Esophagus squamous epithelium (tissue), 5 donors: ENCODE measurements at places on chromosomes 12 and 14. TPM values are rescaled to one million over a fixed set of nuclear protein-coding genes. Genes with fewer than 3 reads are reported as not detected.
A peak's percentile ranks its signal among the peaks of the same experiment; 100 is the strongest.

BCL11B gene
- total RNA-seq: 12.0 TPM

ACOT6 gene
- total RNA-seq: not detected

B4GALNT3 gene
- total RNA-seq: 45.3 TPM

GNB3 gene
- not detected for total RNA-seq

LRFN5 gene
- 0.13 TPM for total RNA-seq

GRCh38 chr12:15963271-15963670 is 52.1 kb downstream of the DERA start:
- H3K36me3 ChIP-seq: peaks cover 4% of the 10 kb centered on the region
- no peaks in the 10 kb centered on the region for H3K27me3 ChIP-seq
- H3K4me1 ChIP-seq: peaks cover 4% of the 10 kb centered on the region

DNA sequence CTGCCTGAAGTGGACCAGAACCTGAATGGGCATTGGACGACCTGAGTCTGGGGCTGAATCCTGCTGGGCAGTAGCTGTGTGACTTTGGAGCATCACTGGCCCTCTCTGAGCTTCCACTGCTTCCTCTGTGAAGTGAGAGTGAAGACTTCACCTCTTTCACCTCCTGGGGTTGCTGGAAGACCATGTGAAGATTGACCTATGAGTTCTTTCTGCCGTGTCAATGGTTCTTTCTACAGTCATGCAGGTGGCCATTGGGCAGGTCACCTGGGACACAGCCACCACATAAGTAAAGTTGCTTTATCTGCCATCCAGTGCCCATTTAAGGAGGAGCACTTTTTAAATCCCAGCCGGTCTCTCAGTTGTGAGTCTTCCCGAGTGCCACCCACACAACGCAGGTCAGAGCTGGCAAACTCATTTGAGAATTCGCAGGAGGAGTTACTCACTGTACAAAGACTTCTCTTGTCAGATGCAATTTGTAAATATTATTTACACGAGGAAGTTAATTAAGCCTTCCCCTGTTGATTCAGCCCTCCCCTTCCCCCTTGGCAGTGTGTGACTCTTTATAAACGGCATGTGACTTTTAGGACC is 74.8 kb upstream of the TCL1B start:
- DNase-seq: no peak
- no peak overlapping the region for H3K27ac ChIP-seq
- no peaks in the 10 kb centered on the region for H3K27me3 ChIP-seq
- no peaks in the 10 kb centered on the region for H3K36me3 ChIP-seq

DNA sequence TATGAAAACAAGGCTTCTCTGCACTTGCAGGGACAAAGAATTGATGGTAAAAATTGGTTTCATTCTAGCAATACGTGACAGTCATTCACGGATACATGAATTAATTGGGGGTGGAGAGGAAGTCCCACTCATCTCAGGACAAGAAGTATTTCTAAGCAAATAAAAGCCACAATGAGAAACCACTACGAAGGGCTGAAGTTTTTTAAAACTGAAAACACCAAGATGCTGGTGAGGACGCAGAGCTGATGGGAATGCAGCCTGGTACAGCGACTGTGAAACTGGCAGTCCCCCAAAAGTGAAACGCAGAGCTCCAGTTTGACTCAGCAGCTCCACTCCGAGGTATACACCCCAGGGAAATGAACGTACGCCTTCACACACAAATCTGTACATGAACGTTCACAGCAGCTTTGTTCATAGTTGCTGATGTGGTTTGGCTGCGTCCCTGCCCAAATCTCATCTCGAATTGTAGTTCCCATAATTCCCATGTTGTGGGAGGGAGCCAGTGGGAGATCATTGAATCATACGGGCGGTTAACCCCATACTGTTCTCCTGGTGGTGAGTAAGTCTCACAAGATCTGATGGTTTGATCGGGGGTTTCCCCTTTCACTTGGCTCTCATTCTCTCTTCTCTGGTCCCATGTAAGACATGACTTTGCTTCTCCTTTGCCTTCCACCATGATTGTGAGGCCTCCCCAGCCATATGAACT is 89.0 kb downstream of the SCARB1 start:
- DNase-seq: no peak
- no peaks in the 10 kb centered on the region for H3K27me3 ChIP-seq
- peaks cover 14% of the 10 kb centered on the region for H3K4me1 ChIP-seq
- H3K4me3 ChIP-seq: peak overlapping the region; percentile 49
- peak overlapping the region; percentile 16 for H3K27ac ChIP-seq
- H3K36me3 ChIP-seq: no peaks in the 10 kb centered on the region

GRCh38 chr14:77040741-77041653 is 12.5 kb upstream of the IRF2BPL start:
- peak overlapping the region; percentile 100 for H3K27ac ChIP-seq
- peaks cover 86% of the 10 kb centered on the region for H3K4me1 ChIP-seq
- peak overlapping the region; percentile 59 for H3K4me3 ChIP-seq
- no peaks in the 10 kb centered on the region for H3K27me3 ChIP-seq
- H3K36me3 ChIP-seq: no peaks in the 10 kb centered on the region

DNA sequence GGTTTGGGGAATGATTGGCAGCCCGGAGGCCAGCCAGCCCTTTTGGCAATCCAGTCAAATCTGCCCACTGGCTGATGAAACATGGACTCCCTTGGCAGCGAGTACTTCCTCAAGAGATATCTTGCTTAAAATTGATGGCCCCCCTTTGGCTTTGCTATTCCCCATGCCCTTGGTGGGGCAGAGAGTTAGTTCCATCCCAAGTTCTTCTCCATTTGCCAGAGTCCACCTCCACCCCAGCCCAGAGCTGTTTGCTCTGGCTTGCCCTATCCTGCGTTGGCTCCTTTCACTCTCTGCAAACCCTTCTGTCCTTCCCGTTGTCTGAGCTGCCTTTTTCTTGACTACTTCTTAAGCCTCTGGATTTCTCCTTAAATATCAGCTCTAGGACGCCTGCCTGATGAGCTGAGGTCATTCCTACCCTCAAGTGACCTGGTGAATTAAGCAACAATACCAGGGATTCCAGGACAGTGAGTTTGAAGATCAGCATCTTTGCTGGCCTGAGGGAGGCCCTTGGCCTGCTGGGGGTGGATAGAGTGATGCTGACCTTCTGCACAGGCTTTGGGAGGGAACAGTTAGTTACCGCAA is 212.0 kb downstream of the CACNA1C start:
- H3K27me3 ChIP-seq: no peaks in the 10 kb centered on the region
- DNase-seq: no peak
- H3K4me3 ChIP-seq: no peak overlapping the region
- H3K27ac ChIP-seq: peak overlapping the region; percentile 70
- peaks cover 19% of the 10 kb centered on the region for H3K4me1 ChIP-seq
- H3K36me3 ChIP-seq: no peaks in the 10 kb centered on the region

DNA sequence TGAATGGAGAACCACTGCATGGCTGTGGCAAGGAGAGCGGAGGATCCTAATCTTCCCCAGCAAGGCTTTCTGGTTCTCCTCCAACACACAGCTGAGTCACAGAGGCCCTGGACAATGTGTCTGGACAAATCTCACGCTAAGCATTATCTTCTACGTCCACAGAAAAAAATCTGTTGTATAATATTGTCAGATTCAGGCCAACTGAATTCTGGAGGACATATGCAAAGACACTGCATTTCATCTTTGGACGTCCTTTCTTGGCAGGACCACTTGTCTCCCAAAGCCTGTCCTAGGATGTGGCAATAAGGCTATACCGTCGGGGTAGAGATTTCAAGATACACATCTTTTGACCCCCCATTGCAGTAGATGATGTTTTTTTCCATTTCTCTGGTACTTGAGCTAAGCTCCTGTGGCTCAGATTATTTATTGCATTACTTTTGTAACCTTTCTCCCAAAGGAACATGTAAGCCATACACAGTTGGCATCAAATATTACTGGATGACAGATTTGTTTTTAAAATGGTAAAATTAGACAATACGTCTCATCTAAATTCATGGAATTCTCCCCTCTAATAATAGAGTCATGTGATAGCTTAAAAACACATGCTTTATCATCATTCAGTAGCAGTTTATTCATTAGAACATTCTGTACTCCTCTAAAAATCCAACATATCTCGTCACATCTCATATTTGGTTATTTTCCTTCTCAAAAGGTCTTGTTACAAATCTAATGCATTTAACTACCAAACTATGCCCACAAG is 19.4 kb downstream of the LMO3 start:
- DNase-seq: no peak
- no peak overlapping the region for H3K4me3 ChIP-seq
- no peaks in the 10 kb centered on the region for H3K27me3 ChIP-seq

GRCh38 chr12:128660532-128661225 is 163.1 kb downstream of the SLC15A4 start:
- DNase-seq: no peak
- H3K4me3 ChIP-seq: no peak overlapping the region
- no peaks in the 10 kb centered on the region for H3K36me3 ChIP-seq
- H3K27me3 ChIP-seq: no peaks in the 10 kb centered on the region
